ENCODE measurements at places on chromosomes 4 and X. TPM values are rescaled to one million over a fixed set of nuclear protein-coding genes. Genes with fewer than 3 reads are reported as not detected.

The HS3ST1 gene
- total RNA-seq = 0.56 TPM

The HAND2 gene
- total RNA-seq = 12.8 TPM

The NXF2B gene
- not detected for total RNA-seq

The VGLL1 gene
- not detected for total RNA-seq

The ADGRL3 gene
- 14.1 TPM for total RNA-seq

Measured in regular cardiac myocyte (primary cell).